ENCODE measurements at places on chromosomes 13 and 19.
A peak's percentile ranks its signal among the peaks of the same experiment; 100 is the strongest.

GRCh38 chr13:80339563-80339911 lies 1.4 kb downstream of the SPRY2 start:
- DNase-seq: peak; percentile 48

DNA sequence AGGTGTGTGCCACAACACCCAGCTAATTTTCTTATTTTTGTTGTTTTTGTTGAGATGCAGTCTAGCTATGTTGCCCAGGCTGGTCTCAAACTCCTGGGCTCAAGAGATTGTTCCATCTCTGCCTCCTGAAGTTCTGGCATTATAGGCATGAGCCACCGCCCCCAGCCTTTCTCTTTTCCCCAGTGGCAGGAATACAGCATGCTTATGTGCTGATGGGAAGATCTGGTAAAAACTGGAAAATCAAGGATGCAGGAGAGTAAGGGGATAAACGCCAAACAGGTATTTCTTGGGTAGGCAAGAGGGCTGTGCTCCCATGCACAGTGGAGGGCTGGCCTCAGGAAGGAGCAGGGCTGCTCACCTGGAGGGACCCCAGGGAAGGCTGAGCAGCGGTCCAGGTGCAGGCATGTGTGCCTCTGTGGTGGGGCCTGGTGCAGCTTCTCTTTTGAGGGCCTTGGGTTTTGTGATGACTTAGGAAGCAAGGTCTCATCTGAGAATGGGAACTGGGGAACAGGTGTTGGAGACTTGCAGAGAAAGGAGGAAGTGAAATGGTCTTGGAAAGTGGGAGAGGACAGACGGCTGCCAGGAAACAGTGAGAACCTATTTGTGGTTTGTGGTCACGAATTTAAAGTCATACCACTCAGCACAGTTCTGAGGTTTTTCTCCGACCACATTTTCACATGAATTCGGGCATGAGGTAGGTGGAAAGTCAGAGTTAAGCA lies 106.5 kb downstream of the TEX26 start:
- no peak for DNase-seq

DNA sequence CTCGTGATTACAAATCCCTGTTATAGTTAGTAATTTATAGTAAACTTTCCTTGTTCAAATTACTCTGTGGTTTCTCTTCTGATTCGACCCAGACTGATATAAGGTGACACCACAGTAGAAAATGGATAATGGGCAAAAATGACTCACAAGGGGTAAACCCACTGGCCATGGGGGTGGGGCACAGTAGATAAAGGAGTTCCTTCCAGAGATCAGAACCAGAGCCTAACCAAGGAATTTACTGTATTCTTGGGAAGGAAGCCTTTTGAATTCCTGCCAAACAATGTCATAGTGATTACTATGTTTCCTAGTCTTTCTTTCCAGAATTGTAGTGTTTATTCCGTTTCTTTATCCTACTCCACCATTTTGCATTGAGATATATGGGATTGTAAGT lies 21.9 kb downstream of the MIR17HG start:
- no peak for DNase-seq

GRCh38 chr13:49238621-49239020 lies 9.1 kb upstream of the CDADC1 start:
- no peak for DNase-seq

DNA sequence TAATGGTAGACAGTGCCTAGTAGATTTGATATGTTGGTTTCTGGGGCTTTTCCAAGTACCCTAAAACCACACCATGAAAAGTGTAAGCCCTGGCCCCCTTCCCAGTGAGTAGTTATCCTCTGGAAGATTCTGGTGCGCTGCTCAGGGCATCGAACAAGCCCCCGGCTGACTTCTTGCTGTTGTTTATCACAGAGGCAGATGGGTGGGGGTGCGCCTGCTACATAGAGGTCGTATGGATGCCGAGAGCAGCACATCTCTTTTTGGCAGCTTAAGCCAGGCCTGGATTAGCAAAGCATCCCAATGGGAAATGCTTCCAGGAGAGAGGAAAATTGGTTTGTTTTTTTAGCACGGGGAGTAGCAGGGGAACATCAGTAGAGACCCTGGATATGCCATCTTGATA lies 26.3 kb upstream of the SPATA13 start:
- no peak for DNase-seq

- no peak for DNase-seq
Observed at GRCh38 chr13:80877209-80877943, 536.5 kb upstream of the SPRY2 start.

GRCh38 chr19:35120492-35120891 lies 4.9 kb downstream of the FXYD3 start:
- DNase-seq: no peak

DNA sequence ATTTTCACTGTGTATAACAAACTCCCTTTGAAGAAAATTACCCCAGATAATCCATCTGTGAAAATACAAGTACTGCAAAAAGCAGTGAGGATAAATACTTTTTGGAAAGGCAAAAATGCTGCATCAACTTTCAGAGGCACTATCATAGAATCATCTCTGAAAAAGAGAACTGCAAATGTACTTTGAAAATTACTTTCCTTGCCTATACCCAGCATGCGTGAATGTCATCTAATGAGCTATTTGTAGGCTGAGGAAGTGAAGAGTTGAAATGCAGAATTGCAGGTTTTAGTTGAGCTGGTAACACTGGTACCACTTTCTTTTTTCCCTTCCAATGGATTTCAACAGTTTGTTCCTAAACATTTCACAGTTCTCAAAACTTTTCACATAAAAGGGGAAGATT lies 196.7 kb downstream of the TBC1D4 start:
- peak; percentile 7 for DNase-seq

GRCh38 chr13:98769736-98770135 lies 17.3 kb upstream of the SLC15A1 start:
- no peak for DNase-seq

GRCh38 chr19:10009714-10010224 lies 535 bp downstream of the COL5A3 start:
- no peak for DNase-seq

- no peak for DNase-seq
Observed at GRCh38 chr13:100254002-100254401, 165.1 kb downstream of the PCCA start.

- no peak for DNase-seq
Observed at GRCh38 chr13:30164146-30164545, 143.2 kb downstream of the KATNAL1 start.

DNA sequence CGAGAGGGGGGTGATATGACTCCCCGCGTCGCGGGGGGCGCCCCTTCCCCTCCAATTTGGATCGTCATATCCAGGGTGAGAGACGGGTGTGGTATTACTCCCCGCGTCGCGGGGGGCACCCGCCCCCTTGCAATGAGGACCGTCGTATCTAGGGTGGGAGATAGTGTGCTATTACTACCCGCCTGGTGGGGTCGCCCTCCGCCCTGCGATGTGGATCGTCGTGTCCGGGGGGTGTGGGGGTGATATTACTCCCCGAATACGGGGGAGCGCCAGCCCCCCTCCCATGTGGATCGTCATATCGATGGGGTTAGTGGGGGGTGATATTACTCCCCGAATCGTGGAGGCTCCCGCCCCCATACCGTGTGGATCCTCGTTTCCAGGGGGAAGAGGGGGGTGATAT lies 29.2 kb upstream of the RGCC start:
- DNase-seq: peak; percentile 41

DNA sequence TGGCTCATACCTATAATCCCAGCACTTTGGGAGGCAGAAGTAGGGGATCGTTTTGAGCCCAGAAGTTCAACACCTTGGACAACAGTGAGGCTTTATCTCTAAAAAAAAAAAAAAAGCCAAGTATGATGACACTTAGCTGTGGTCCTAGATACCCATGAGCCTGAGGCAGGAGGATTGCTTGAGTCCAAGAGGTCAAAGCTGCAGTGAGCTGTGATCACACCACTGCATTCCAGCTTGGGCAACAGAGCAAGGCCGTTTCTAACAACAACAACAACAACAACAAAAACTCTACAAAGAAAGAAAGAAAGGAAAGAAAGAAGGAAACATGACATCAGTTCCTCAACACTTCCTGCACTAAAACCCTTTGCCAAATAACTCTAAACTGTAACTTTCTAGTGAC lies 265.1 kb upstream of the DACH1 start:
- no peak for DNase-seq

- DNase-seq: no peak
Observed at GRCh38 chr13:114081761-114082681, 50.4 kb downstream of the RASA3 start.

DNA sequence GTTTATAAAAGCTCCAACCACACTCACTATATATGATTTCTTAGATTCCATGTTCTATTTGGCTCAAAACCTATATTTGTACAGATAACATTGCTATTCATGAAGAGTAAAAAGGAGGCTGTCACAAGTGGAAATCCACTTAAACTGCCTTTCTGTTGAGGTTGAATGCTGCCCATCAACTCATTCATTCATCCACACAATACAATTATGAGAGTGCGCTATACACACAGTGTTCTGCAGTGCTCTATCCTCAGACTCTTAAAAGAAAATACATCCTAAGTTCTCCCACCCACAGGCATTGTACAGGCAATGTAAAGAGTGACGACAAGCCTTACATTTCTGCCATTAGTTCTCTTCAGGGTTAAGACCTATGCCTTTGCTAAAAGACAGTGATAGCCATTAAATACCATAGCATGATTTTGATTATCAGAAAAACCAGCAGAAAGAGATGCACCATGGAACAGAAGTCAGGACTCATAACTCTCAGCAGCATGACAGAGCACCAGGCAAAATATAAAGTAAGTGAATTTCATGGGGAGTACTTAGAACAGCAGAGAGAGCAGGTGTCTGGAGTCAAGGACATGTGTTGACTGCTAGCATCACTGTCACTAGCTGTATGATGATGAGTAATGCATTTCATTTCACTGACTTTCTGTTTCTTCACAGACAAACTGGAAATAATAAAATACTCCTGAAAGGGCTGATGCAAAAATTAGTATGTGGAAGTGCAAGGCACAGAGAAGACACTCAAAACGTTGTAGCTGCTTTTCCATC lies 218.0 kb downstream of the RBM26 start:
- no peak for DNase-seq

- no peak for DNase-seq
Observed at GRCh38 chr13:74101436-74101835, 32.8 kb downstream of the KLF12 start.

GRCh38 chr19:55640577-55641425 lies at the start of gene ZNF580:
ZNF580 (plus strand) TSS chr19:55641002; CDS start chr19:55642509, 1,507 bp downstream.
- DNase-seq: peak; percentile 48

GRCh38 chr19:18883526-18884304 lies 12.2 kb downstream of the CERS1 start:
- no peak for DNase-seq

DNA sequence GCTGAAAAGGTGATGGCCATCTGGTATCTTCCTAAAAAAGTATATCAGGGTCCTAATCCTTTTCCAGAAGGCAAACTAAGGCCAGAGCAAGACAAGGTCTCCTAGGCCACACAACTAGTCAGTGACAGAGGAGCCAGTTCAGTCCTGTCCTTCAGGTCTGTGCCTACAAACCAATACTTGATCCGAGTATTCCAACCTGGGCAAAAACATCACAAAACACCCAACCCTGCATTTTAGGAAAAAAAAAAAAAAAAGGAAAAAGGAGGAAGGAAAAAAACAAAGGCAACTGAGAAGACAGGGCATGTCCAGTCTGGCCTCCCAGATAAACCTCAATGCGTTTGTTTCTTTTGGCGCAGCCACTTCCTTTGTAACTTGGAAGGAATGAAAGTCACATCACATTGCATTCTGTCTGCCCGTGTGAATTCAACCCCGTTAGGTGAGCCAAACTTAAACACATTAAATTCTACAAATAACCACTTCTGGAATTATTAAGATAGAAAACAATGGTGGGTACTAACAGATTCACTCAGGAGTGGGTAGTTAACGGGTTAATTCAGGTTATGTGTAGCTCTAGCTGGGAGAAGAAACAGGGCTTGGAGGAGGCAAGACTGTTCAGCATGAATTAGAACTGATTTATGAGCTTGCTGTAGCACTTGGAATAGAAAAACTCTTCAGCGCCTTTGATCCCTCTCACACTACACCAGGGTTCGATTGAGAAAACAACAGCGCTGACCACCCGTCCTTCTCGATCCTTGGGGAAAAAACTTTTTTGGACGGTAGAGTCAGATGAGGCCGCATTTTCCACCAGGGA lies 43.0 kb upstream of the HNRNPA1L2 start:
- no peak for DNase-seq

GRCh38 chr19:8446061-8446709 lies 1.4 kb downstream of the HNRNPM start:
- DNase-seq: no peak

DNA sequence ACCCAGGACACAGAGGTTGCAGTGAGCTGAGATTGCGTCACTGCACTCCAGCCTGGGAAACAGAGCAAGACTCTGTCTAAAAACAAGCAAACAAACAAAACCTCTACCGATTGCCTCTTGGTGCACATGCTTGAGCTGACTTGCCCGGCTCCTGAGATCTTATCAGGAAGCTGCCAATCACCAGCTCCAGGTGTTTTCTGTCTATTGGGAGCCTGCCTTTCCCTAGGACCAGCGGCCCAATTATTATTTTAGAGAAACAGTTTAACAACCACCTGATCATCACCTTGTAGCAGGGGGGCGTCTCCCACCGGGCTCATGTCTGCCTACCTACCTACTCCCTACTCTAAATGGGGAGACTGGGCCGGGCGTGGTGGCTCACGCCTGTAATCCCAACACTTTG lies 10.8 kb downstream of the CLEC4M start:
- no peak for DNase-seq

DNA sequence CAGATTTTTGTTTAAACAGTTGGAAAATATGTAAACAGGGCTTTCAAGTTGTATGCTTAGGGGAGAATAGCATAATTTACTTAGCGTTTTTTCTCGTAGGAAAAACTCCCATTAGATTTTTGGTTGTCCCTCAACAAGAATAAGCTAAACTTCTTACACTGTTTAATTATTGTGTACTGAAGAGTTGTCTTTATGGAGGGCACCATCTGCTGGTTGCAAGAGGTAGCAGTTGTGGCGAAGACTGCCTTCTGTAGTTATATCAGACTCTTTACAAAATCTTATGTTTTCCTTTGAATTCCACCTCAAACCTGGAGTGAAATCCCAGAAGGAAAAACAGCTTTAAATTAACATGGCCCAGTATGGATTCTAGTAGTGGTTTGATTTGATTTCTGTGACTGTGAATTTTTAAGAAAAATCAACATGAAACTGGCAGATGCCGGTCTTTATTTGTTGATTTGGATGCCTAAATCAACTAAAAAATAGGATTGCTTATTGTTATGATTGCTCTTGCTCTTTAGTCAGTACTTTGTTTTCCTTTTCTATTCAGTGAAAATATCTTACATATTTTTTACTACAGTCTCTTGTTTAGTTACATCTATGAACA lies 53.4 kb downstream of the PDS5B start:
- DNase-seq: peak; percentile 77

- DNase-seq: no peak
Observed at GRCh38 chr19:53875602-53876325, 6.2 kb upstream of the PRKCG start.

DNA sequence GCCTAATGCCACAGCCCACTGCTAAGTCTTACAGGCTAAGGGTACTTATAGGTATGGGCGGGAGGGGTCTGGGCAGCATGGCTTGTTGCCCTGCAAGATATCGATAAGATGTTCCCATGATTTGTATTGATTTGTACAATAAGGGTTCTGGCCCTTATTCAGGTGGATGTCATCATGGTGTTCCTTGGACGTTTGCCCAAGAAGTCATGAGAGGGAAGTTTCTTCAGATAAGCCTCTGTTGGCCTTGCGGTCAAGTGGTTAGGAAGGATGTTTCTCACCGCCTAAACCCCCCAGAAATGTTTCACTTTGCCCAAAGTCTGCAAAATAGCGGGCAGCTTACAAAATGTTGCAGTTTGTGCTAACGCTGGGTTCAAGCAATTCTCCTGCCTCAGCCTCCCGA lies 7.3 kb downstream of the PARP4 start:
- DNase-seq: no peak

Data from globus pallidus (tissue), 1 donor.